DND-41 (cell line): ENCODE measurements at places on chromosomes 5 and 9.

DNA sequence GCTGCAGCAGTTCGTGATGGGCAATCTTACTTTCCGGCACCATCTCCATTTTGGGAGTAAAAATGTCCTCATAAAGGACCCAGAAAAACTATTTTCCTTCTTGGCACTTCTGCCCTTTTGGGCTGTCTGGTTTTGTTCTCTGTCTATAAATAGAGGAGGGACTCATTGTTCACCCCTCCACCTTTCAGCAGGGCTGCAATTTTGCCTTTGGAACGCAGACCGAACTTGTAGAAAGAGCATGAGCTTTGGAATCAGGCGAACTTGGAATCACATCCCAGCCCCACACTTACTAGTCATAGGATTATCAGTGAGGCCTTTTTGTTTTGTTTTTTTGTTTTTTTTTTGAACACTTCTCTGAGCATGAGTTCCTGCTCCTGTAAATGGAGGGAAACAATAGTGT lies 178.1 kb upstream of the IL12B start:
- no peak for DNase-seq
- no peak overlapping the region for H3K4me3 ChIP-seq
- no peaks in the 10 kb centered on the region for H3K27me3 ChIP-seq
- H3K4me1 ChIP-seq: no peaks in the 10 kb centered on the region

GRCh38 chr9:133377721-133378216 lies 1.6 kb downstream of the STKLD1 start:
- H3K4me3 ChIP-seq: no peak overlapping the region
- peaks cover 8% of the 10 kb centered on the region for H3K36me3 ChIP-seq
- no peak for DNase-seq
- peaks cover 32% of the 10 kb centered on the region for H3K4me1 ChIP-seq
- no peak overlapping the region for H3K27ac ChIP-seq

DNA sequence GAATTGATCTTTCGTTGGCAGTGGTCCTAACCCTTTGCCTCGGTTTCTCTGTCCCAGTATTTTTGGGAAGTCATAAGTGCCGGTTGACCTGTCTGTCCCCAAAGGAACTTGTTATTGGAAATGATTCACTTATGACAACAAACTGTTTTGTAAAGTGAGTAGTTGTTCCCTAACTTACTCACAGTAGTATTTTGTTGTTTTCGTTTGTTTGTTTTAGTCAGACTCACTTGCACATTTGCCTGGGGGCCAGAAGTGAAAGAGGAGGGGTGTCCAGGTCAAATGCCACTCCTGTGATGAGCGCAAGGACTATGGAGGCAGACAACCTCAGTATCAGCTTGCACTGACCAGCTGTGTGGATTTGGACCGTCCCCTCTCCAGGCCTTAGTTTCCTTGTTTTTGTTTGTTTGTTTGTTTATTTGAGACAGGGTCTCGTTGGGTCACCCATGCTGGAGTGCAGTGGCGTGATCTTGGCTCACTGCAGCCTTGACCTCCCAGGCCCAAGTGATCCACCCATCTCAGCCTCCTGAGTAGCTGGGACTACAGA lies 47.3 kb downstream of the ANKRD55 start:
- H3K36me3 ChIP-seq: no peaks in the 10 kb centered on the region
- H3K27ac ChIP-seq: no peak overlapping the region
- DNase-seq: no peak
- H3K4me1 ChIP-seq: no peaks in the 10 kb centered on the region

- H3K27me3 ChIP-seq: peaks cover 2% of the 10 kb centered on the region
- no peaks in the 10 kb centered on the region for H3K36me3 ChIP-seq
- H3K4me1 ChIP-seq: peaks cover 10% of the 10 kb centered on the region; the same call in 1 of the 2 replicates
- H3K27ac ChIP-seq: no peak overlapping the region
- H3K4me3 ChIP-seq: no peak overlapping the region
- no peak for DNase-seq
Observed at GRCh38 chr5:150509992-150510391, 2.1 kb downstream of the NDST1 start.

DNA sequence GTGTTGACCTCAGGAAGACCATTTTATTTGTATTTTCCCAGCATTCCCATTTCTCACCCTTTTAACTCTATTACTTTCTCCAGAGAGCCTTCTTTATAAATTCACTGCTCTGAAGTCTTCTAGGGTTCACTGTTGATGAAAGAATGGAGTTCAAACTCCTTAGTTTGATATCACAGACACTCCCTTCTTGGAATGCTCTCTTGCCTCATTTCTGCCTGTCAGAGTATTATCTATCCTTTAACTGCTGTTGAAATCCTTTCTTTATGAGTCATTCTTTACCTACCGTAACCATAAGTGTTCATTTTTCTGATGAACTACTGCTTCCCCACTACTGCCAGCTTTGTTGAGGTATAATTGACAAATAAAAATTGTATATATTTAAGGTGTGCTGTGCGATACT lies 4.3 kb downstream of the RIC1 start:
- no peak for DNase-seq
- no peaks in the 10 kb centered on the region for H3K27me3 ChIP-seq
